Stimulated activated CD4-positive, alpha-beta T cell treated with anti-CD3 and anti-CD28 coated beads, TNF-alpha, amount 100 ng/mL, for 24 hours (primary cell): ENCODE measurements at places on chromosomes 6 and 20.

DNA sequence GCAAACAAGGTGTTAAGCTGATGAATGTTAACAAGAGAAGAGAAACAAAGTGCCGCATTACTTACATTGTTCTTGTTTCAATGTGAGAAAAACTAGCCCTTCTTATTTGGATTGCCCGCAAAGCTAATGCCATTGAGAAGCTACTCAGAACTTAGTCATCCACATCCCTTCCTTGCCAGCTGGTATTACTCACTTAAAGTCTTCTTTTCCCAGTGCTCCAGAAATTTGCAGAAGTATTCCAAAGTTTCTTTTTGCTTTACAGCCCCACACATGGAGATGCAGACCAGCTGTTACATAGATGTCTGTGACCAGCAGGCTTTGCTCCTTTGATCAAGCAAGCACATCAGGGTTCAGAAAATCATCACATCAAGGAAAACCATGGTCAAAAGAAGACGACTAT is 529.0 kb downstream of the TBC1D32 start:
- no peak for DNase-seq

DNA sequence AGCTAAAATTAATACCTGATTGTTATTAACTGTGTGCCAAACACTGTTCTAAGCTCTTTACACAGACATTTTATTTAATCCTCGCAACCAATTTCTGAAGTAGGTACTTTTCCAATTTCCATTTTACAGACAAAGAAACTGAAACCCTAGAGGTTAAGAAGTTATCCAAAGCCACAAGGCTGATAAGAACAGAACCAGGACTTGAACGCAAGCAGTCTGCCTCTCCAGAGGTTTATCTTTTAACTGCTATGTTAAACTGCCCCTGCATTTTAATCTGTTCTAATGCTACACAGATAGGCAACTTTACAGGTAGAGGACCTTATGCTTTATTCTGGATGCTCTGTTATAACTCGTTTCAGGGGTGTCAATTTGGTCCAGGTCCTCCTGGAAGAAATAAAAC is 118.2 kb downstream of the SLC16A10 start:
- DNase-seq = no peak

DNA sequence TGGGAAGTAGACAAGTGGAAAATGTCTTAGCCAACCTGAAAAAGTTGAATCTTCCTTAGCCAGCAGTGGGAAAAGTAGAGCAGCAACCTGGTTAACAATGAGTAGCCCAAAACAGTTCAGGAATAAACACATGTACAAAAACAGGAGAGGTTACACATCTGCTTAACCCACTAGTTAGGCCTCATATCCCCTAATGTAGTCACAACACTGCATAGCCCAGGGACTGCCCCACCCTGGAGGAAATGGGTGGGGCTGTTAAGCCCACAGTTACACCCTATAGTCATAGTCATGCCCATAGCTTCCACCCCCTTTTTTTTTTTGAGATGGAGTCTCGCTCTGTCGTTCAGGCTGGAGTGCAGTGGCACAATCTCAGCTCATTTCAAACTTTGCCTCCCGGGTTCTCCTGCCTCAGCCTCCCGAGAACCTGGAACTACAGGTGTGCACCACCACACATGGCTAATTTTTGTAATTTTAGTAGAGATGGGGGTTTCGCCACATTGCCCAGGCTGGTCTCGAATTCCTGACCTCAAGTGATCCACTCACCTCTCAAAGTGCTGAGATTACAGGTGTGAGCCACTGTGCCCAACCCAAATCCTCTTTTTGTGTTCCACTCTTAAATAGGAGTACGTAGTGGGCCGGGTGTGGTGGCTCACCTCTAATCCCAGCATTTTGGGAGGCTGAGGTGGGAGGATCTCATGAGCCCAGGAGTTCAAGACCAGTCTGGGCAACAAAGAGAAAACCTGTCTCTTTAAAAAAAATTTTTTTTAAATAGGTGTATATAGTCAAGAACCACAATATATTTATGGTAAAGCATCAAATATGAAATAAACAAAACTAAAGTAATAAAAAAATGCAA is 24.5 kb downstream of the ILRUN start:
- peak; percentile 65 for DNase-seq

DNA sequence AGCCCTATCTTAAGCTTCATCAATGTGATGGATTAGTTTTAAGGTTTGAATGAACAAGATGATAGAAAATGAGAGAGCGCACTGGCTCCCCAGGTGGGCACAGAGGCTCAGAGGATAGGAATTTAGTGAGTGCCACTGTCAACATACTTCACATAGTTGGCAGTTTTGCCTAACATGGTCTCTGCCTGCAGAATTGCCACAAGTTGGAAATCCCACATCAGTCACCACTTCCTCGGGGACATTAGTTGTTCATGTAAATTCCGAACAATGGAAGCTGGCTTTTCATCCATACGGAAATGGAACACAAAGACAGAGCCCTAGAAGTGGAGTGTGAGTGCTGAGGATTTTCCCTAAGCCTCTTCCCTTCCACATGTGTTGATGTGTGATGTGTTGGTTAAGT is 123.9 kb upstream of the PHACTR1 start:
- no peak for DNase-seq

DNA sequence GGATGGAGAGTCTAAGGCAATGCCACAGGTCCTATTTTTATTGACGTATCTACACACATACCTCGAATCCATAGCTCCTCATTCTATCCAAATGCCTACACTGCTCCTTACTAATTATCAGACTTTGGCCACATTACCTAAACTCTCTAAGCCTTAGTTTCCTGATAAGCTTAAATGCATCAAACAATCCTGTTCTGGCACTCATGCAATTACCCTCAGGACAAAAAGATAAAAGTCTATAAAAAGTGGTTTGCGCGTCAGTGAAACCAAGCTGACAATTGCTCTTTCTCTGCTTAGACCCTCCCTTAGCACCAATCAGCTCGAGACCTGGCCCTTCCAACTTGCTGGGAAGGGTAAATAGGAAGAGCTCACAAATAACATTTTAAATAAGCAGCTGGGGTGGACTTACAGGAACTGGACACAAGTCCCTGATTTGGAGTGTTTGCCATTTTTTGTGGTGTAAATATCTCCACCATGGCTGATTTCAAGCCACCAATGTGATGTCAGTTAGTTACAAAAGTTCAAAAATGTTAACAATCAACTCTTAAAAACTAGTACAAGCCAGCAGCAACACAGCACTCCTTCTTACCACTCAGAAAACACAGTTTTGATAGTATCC is 7.2 kb upstream of the PLEKHG1 start:
- no peak for DNase-seq

DNA sequence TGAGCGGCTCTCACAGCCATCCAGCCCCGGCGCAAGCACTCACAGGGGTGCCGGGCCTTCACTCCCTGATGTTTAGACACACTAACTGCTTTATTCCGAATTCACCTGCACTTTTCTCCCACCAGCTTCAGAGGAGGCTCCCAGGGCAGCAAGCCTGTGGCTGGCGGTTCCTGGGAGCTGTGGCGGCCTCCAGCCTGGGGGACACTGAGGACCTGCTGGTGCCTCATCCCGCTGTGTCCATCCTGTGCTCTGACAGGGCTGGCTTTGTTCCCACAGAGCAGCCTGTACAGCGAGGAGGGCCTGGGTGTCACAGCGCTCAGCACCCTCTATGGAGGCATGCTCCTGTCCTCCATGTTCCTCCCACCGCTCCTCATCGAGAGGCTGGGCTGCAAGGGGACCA is 3.1 kb downstream of the UNC93A start:
- DNase-seq = no peak

DNA sequence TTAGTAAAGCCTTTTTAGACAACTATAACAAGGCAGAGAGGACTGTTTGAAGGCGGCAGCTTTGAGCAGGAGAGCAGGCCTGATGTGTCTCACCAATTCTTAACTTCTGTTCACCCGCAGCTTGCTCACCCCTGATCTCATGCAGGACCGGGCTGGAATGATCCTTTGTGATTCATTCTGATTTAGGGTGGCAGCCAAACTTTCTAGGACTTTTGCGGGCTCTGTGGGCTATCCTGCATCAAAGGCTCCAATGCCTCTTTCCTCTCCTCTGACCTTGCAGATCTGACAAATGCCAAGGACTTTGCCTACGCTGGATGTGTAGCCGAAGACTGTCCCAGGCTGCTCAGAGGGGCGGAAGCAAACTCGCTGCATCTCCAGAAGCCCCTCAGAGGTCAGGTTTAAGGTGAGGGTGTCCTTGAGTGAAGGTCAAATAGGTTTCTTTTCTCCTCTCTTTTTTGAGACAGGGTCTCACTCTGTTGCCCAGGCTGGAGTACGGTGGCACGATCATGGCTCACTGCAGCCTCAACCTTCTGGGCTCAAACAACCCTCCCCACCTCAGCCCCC is 72.3 kb downstream of the VEGFA start:
- no peak for DNase-seq
